Nasal cavity respiratory epithelium epithelial cell of viscerocranial mucosa (primary cell): ENCODE measurements at places on chromosomes 5 and 9. TPM values are rescaled to one million over a fixed set of nuclear protein-coding genes. Genes with fewer than 3 reads are reported as not detected.

SHOC1 gene
- total RNA-seq, result under 0.01 and 0.07 TPM in 2 replicates

FYB1 gene
- 0.34 and 16.9 TPM in 2 replicates for total RNA-seq

EDIL3 gene
- total RNA-seq, result 0.68 and 2.6 TPM in 2 replicates

SLC1A1 gene
- total RNA-seq, result 0.68 and 1.8 TPM in 2 replicates

COMMD10 gene
- total RNA-seq, result 31.4 and 31.8 TPM in 2 replicates

LCN9 gene
- total RNA-seq, result not detected in 2 replicates

CYLC2 gene
- not detected in 2 replicates for total RNA-seq

PTGS1 gene
- total RNA-seq, result 0.28 and 0.34 TPM in 2 replicates

CCNG1 gene
- 102 and 159 TPM in 2 replicates for total RNA-seq

PITX1 gene
- 84.1 and 191 TPM in 2 replicates for total RNA-seq

HK3 gene
- under 0.01 TPM in 1 of 2 replicates, not detected in the other for total RNA-seq

SECISBP2 gene
- total RNA-seq, result 25.6 and 39.4 TPM in 2 replicates
